Activated CD8-positive, alpha-beta T cell treated with anti-CD3 and anti-CD28 coated beads for 36 hours (primary cell): ENCODE measurements at places on chromosomes 1 and 21.
A peak's percentile ranks its signal among the peaks of the same experiment; 100 is the strongest.

DNA sequence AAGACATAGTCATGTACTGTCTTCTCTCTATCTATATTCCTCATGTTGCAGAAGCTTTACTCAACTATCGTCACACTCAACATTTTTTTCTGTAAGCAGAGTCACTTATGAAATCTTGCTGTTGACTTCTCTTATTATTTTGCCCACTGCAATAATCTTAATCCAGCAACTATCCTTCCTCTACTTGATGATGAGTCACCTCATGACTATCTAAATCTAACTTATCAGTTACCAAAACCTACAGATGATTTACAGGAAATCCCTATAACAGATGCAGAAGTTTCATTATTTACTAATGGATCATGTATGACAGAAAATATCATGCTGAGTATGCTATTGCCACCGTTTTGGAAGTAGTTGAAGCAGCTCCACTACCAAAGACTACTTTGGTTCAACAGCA lies 378.9 kb downstream of the DUSP10 start:
- DNase-seq = no peak
- H3K4me3 ChIP-seq = no peak overlapping the region
- no peaks in the 10 kb centered on the region for H3K4me1 ChIP-seq
- peaks cover 9% of the 10 kb centered on the region for H3K27me3 ChIP-seq

DNA sequence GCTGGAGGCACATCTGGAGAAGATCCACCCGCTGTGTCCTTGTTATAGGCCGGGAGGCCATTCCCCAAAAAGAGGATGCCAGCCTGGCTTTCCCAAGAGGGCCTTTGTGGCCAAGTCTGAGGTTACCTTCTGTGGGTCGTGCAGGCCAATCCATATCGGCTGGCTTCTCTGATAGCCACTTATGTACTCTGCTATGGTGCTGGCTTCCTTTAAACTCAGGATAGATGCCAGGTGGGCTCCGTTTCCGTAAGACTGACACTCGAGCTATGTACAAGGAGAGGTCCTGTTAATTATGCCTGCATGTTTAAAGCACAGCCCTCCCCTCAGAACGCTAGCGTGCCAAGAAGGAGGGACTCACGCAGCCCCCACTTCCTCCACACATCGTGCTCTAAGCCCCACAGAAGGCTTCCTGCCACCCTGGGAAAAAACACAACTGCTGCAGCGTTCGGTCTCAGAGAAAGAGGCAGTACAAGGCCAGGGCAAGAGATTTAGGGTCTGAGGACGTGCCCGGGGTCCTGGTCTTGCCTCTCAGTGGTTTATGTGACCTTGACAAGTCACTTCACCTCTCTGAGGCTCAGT lies 11.6 kb downstream of the REG4 start:
- peaks cover 2% of the 10 kb centered on the region for H3K36me3 ChIP-seq
- peak overlapping the region; percentile 69 for H3K4me3 ChIP-seq
- peak; percentile 60 for DNase-seq
- peaks cover 31% of the 10 kb centered on the region for H3K4me1 ChIP-seq
- no peaks in the 10 kb centered on the region for H3K27me3 ChIP-seq

DNA sequence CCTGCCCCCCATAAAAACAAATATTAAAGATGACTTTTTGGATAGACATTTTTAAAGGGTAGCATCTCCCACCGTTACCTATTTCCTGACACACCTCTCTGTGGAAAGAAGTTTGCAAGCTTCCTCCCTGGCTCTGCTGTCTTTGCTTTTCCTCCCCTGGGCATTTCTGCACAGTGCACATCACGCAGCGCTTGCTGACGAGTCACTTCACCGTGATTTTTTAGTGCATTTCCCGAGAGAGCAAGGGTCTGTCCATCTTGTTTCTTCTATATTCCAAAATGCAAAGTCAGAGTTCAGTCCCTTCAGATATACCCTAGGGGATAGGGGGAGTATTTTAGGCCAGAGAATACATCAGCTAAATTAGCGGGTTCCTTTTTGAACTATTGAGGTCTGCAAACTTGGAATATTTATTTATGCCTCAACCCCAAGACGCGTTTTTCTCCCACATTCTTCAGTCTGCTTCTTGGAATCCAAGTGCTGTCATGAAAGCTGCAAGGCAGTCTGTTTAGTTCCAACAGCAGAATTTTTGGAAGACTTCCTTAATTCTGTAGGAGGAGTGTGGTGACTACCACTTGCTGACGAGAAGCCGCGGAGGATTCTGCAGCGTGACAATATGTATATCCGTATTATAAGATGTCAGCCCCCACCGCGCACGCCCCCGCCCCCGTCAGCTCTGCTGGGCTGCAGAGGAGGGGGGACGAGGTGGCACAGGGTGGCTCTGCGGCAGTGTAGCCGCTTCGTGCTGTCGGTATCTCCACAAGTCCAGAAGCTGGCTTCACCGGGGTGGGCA lies 22.4 kb downstream of the SMYD2 start:
- DNase-seq = no peak
- H3K27me3 ChIP-seq = no peaks in the 10 kb centered on the region
- H3K4me1 ChIP-seq = peaks cover 18% of the 10 kb centered on the region
- peaks cover 3% of the 10 kb centered on the region for H3K36me3 ChIP-seq
- H3K27ac ChIP-seq = no peak overlapping the region

- peaks cover 4% of the 10 kb centered on the region for H3K36me3 ChIP-seq
- H3K4me3 ChIP-seq = no peak overlapping the region
- H3K4me1 ChIP-seq = peaks cover 53% of the 10 kb centered on the region
- DNase-seq = peak; percentile 46
These were observed 2.1 kb upstream of the SELENON start for GRCh38 chr1:25797939-25798338.

DNA sequence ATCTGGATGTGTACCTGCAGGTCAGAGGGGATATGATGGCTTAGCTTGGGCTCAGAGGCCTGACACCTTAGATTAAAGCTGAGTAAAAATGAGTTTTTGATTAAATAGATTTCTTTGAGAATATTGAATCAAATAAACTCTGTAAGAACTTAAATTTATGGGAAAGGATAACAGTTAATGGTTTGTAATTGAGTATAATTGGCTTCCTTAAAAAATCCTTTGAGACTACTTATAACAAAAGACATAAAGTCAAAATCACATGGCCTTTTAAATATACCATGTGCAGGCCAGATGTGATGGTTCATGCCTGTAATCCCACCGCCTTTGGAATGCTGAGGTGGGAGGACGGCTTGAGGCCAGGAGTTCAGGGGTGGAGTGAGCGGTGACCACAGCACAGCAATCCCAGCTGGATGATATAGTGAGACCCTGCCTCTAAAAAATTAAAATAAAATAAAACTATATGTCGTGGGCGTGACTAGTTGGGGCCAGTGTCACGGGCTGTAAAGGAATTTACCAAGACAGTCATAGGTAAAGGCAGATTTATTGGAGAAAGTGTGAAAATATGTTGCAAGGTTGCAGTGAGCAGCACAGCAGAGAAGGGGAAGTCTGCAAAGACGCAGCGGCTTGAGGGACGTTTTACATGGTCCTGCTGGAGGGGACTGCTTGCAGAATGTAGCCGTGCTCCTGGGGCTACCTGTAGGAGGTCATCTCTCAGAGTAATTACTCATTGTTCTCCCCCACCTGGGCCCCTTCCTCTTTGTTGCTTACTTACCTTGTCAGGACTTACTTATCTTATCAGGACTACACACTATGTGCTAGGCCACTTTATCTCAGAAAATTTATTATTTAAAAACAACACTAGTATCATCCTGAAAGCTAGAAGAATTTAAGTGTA lies 122.3 kb downstream of the ZMYM4 start:
- no peak overlapping the region for H3K27ac ChIP-seq
- no peak overlapping the region for H3K4me3 ChIP-seq

DNA sequence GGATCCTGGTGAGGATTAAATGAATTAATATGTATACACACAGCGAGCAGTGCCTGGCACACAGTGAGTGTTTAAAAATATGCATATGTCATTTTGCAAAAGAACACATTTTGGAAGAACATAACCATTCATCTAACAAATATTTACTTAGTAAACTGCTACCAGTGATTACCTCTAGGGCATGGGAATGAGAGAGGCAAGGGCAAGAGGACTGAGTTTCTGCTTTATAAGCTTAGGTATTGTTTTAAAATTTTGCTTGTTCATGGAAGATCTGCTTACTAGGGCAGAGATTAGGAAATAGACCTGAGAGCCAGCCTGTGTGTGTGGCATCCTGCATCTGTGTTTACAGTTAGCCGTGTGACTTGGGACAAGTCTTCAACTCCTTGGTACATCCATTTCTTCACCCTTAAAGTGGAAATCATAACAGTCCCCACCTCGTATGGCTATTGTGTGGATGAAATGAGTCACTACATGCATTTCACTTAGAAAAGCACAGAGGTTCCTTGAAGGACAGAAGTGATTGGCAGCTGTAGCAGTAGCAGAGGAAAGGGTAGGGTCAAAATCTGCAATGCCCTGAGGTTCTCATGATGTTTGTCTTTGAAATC lies 198.5 kb upstream of the FMN2 start:
- H3K4me1 ChIP-seq = peaks cover 4% of the 10 kb centered on the region
- H3K4me3 ChIP-seq = no peak overlapping the region
- peaks cover 2% of the 10 kb centered on the region for H3K27me3 ChIP-seq
- H3K27ac ChIP-seq = no peak overlapping the region

GRCh38 chr1:239337799-239338430 lies 48.5 kb upstream of the CHRM3 start:
- no peaks in the 10 kb centered on the region for H3K4me1 ChIP-seq
- no peak overlapping the region for H3K27ac ChIP-seq
- H3K36me3 ChIP-seq = no peaks in the 10 kb centered on the region
- no peak overlapping the region for H3K4me3 ChIP-seq
- no peak for DNase-seq

- DNase-seq = no peak
- no peaks in the 10 kb centered on the region for H3K4me1 ChIP-seq
- H3K27me3 ChIP-seq = peaks cover 3% of the 10 kb centered on the region
- H3K27ac ChIP-seq = no peak overlapping the region
- no peak overlapping the region for H3K4me3 ChIP-seq
These were observed 205.5 kb downstream of the GPATCH2 start for GRCh38 chr1:217425422-217425821.

DNA sequence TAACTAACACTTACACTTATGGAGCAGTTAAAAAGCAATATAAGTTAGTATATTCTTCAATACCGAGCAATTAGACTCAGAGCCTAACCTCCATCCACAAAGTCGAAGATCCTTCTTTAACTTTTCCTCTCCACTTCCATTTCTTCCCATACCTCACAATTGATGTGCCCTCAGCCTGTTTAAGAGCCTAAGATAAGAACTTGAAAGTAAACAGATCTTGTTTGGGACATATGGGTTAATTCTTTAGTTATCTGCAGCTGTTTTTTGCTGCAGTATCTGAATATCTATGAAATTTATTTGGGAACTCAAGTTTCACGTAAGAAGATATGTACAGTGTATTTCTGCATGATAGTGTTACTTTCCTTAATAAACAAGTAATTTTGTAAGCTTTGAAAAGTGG lies 51.5 kb downstream of the MIGA1 start:
- H3K27ac ChIP-seq = no peak overlapping the region
- no peak overlapping the region for H3K4me3 ChIP-seq
- H3K27me3 ChIP-seq = no peaks in the 10 kb centered on the region
- peaks cover 2% of the 10 kb centered on the region for H3K36me3 ChIP-seq
- no peak for DNase-seq

- no peaks in the 10 kb centered on the region for H3K36me3 ChIP-seq
- H3K4me3 ChIP-seq = peak overlapping the region; percentile 83
- H3K27ac ChIP-seq = peak overlapping the region; percentile 69
- H3K4me1 ChIP-seq = peaks cover 28% of the 10 kb centered on the region
- DNase-seq = peak; percentile 81
These were observed 735 bp downstream of the NBL1 start for GRCh38 chr1:19644681-19645410.

DNA sequence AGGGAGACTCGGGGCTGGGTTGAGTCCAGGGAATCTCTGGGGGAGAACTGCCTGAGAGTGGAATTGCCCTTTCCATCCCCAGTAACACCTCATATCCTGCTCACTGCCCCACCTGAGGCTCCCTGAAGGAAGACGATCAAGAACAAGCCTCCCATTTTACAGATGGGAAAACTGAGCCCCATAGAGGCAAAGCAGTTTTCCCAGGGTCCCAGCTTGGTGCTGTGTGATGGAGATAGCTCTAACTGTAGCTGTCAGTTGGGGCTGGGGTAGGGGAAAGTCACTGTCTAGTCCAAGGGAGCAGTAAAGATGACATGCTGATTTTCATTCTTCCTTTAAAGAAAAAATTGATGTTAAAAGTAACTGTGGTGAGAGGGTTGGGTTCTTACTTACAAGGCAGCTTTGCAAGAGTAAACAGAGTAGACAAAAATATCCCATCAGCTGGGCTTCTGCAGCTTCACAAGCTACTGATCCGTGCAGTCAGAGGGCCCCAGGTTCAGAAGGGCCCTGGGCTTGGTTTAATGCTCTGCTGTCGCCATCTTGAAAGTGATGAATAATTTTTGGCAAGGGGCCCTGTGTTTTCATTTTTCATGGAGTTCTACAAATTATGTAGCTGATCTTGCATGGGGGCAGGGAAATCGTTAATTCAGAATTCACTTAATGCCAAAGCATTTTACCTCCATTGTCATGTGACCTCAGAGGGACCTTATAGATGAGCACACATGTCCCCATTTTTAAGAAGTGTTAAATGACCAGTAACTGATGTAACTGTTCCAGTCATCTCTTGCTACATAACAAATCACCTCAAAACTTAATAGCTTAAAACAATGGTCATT lies 17.6 kb upstream of the TNFRSF1B start:
- H3K4me1 ChIP-seq = peaks cover 87% of the 10 kb centered on the region
- H3K36me3 ChIP-seq = peaks cover 29% of the 10 kb centered on the region
- no peaks in the 10 kb centered on the region for H3K27me3 ChIP-seq
- H3K27ac ChIP-seq = peak overlapping the region; percentile 93
- no peak for DNase-seq
- H3K4me3 ChIP-seq = no peak overlapping the region

- H3K36me3 ChIP-seq = no peaks in the 10 kb centered on the region
- H3K4me3 ChIP-seq = no peak overlapping the region
- H3K27me3 ChIP-seq = no peaks in the 10 kb centered on the region
- DNase-seq = no peak
- peaks cover 2% of the 10 kb centered on the region for H3K4me1 ChIP-seq
These were observed 17.7 kb downstream of the ETNK2 start for GRCh38 chr1:204134103-204134502.

DNA sequence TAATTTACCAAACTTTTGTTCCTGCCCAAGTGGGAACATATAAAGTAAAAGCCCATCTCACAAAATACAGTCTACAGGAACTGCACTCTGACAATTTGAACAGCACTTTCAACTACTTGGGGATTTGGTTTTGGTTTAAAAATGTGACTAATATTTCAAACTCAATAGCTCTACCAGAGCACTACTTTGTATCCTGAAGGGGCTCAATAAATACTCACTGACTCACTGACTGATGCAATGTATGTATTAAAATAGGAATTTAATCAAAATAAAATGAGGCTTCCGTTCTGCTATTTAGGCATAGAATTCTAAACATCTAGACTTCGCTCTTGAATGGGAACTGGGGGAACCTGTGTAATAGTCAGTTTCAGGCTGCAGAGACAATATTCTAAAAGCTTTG lies 21.9 kb downstream of the EFCAB14 start:
- DNase-seq = no peak
- no peak overlapping the region for H3K4me3 ChIP-seq
- H3K27me3 ChIP-seq = no peaks in the 10 kb centered on the region
- H3K36me3 ChIP-seq = peaks cover 38% of the 10 kb centered on the region
- H3K27ac ChIP-seq = no peak overlapping the region

- H3K36me3 ChIP-seq = peaks cover 2% of the 10 kb centered on the region
- H3K4me3 ChIP-seq = peak overlapping the region; percentile 26
- H3K27me3 ChIP-seq = no peaks in the 10 kb centered on the region
- H3K4me1 ChIP-seq = peaks cover 49% of the 10 kb centered on the region
- DNase-seq = peak; percentile 66
These were observed 19.4 kb downstream of the HSD11B1 start for GRCh38 chr1:209723756-209724693.
